ENCODE measurements at places on chromosomes 1 and 21.

DNA sequence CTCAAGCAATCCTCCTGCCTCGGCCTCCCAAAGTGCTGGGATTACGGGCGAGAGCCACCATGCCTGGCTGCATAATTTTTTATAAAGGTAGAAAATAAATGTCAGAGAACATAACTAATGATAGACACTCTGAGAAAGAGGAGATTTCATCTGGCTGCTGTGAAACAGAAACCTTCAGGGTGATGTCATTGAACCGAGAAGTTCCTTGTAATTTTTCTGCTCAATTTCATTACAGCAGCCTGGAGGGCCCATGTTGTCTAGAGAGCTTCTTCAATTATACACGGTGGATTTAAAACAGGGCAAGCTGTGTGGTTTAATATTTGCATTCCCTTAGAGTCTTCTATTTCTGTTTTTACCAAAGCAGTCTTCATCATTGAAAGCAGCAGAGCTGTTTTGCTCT, 64.3 kb upstream of the MORC3 start:
- DNase-seq, result no peak

- DNase-seq, result no peak
Observed at GRCh38 chr1:167529829-167530474, 11.6 kb upstream of the CD247 start.

DNA sequence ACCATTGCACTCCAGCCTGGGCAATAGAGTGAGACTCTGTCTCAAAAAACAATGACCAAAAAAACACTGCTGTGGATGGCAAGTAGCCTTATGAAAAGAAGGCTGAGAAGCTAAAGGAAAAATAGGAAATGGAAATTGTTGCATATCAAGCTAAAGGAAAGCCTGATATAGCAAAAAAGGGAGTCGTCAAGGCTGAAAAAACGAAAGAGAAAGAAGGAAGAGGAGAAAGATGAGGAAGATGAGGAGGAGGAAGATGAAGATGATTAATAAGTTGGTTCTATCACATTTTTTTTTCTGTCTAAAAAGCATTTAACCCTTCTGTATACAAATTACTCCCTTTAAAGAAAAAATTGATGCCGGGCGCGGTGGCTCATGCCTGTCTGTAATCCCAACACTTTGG, 10.2 kb upstream of the PRDX1 start:
- no peak for DNase-seq

GRCh38 chr1:19488136-19488535, 2.8 kb upstream of the CAPZB start:
- no peak for DNase-seq

DNA sequence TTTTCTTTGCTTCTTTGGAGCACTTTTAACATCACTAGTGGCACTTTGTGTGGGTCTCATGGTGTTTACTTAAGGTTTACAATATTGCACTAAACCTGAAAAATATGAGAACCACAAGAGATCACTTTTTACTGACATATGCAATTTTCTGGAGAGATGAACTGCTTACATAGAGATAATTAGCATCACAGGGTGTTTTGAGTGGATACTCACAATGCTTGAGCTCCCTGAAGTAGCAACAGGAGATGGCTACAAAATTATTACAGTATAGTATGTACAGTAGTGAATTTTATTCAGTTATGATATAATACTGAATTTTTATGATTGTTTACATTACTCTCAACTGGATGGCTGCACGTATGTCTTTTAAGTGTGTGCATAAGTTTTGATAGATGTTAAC, 22.6 kb downstream of the RPRD2 start:
- no peak for DNase-seq

- DNase-seq, result no peak
Observed at GRCh38 chr1:211825980-211826379, 4.6 kb downstream of the LPGAT1 start.

DNA sequence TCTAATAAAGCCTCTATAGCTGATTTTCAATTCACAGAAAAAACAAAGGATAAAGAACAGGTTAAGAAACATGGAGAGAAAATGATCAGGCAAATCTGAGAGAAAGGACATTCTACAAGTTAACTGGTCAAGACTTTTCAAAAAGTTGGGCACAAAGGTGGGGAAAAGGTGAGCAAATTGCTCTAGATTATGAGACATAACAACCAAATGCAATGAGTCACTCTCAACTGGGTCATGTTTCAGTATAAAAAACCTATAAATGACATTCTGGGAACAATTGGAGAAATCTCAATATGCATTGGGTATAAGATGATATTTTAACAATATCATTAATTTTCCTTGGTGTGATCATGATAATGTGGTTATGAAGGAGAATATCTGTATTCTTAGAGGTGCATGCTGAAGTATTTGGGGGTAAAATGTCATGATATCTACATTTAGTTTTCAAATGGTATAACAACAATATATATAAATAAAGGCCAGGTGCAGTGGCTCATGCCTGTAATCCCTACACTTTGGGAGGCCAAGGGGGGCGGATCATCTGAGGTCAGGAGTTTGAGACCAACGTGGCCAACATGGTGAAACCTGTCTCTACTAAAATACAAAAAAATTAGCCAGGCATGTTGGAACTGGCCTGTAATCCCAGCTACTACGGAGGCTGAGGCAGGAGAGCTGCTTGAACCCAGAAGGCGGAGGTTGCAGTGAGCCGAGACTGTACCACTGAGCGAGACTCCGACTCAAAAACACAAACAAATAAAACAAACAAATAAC, 27.0 kb downstream of the ANKRD13C start:
- no peak for DNase-seq

DNA sequence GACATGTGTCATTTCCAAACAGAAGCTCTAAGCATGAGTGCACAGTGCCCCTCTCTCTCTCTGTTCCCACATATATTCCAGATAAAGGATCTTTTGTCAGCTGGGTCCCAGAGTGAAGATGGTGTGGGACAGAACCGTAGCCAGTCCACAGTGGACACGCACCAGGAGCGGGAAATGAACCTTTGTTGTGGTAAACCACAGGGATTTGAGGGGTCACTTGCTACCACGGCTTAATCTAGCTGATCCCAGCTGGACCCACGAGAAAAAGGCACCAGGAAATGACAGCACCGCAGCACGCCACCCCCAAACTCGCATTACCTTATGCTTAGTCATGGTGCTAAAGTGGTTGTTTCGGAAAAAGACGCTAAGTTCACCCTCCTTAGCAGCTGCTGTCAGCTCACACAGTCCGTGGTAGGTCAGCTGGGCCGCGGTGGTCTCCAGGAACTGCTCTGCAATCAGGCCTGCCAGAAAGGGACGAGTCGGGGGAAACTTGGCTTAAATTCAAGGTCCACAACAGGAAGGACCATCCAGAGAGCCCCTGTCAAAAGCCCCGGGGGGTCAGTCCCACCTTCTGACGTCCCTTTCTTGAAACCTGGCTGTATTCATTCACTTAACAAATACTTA, 7.5 kb downstream of the MINDY1 start:
- DNase-seq, result no peak

- no peak for DNase-seq
Observed at GRCh38 chr1:93080179-93080823, 1.2 kb downstream of the MTF2 start.

- DNase-seq, result no peak
Observed at GRCh38 chr1:9892563-9893528, 17.2 kb downstream of the CTNNBIP1 start.

GRCh38 chr21:45454926-45455673, 50.1 kb downstream of the COL18A1 start:
- DNase-seq, result no peak

DNA sequence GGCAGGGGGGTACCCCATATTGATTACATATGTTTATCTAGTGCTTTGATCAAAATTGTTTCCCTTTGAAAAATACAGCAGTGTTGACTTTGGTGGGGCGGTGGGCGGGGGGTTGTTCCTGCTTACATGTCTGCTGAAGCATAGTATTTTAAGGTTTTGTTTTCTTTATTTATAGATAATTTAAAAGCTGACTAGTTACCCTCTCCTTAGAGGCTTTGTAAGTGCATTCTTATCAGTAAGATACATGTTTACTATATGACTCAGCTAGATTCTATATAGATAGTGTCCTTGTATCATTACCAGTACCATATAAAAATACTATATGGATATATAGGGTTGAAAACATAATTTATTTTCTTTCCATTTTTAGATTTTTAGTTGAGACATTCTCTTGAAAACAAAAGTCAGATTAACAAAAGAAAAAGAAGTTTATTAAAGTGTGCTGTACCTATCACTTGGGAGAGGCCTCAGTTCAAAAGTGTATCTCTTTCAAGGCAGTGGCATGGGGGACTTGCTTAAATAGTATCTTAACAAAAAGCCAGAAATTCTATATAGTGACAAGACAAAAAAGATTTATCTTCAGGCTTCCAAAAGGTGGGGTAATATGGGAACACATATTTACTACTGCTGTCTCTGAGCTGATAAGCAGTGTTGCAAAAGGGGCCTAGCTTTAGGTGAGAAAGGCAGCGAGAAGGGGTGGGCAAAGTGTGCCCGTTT, 79.0 kb downstream of the HS2ST1 start:
- DNase-seq, result no peak

DNA sequence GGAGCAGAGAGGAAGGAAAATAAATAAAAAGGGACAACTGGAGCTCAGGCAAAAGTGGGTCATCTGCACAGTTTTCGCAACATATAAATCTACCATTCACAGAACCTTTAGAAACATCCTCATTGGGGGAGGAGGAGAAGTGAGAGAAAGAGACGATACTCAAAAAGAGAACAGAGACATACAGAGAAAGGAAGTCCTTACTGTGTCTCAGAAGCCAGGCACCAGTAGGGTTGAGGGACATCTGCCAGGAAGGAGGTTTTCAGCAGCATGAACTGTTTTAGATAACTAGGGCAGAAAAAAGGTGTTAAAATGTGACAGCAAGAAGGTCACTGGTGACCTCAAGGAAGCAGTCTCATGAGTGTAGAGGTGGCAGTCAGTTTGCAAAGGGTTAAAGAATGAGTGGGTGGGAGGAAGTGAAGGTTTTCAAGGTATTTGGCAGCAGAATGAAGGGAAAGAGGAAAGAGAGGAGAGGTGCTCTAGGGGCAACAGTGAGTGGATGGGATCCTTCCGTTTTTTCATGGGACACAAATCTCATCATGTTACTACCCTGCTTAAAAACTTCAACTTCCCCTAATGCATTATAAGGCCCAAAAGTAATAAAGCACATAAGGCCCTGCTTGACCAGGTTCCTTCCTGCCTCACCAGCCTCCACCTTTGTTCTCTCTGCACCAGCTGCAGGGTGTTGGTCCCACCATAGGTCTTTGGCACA, 9.5 kb downstream of the JAK1 start:
- no peak for DNase-seq

- DNase-seq, result no peak
Observed at GRCh38 chr1:56227886-56228285, 351.5 kb downstream of the PLPP3 start.

DNA sequence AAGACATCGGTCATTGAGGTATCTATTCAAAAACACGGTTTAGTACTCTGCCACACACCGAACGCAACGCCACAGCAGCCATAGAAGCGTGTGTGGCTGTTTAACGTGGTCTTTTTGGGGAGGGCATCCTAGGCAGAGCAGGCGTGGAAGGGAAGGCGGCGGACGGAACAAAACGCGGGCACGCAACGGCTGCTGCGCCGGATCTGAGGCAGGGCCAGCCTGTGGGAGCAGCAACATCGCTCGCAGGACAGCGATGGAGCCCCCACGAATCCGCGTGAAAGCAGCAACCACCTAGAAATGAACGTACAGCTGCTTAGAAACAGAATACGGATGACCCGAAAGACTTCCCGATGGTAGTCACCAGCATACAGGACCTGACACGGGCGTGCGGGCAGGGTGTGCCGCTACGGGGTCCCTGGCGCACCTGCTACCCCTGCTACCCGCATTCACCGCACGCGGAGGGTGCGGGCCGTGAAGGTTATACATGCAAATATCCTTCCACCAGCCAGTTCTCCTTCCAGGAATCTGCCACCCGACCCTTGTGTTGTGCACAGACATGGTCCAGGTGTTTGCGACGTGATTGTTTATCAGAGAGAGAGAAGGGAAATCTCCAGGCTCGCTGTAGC, 114.4 kb upstream of the COL6A1 start:
- no peak for DNase-seq

- no peak for DNase-seq
Observed at GRCh38 chr1:85494904-85495266, 29.9 kb upstream of the DDAH1 start.

GRCh38 chr1:203215573-203215972, 13.9 kb downstream of the CHIT1 start:
- peak; percentile 17 for DNase-seq

DNA sequence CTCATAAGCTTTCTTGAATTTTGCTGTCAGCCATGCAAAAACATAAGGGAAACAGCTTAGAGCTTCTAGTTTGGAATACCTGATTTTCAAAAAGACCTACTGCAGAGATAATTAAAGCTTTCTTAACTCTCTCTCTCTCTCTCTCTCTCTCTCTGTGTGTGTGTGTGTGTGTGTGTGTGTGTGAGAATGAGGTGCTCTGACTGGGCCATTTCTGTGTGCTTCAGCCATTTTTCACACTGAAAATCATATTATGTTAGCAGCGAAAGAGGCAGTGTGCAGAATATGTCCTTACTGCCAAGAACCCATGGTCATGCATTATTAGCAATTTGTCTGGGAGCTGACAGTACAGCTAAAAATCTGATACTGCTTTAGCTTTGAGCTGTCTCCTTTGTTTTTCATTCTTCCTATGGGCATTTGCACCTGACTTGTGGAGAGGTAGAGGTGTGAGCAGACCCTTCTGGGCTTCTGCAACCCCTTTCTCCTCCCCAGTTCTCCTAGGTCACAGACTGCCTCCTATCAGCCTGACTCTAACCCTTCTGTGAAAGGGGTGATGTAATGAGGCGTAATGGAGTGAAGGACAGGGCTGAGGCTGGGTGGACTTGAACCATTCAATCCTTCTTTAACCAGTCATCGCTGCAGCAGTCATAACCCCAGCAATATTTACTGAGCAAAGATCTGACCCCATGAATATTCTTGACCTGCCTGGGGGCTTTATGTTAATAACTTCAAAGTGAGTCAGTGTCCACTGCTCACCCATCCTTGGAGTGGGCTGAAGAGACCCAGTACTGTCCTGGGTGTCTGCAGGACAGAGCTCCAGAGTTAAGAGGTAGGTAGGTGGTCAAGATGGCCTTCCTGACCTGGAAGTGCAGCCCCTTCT, 61.2 kb downstream of the SYT6 start:
- DNase-seq, result no peak

DNA sequence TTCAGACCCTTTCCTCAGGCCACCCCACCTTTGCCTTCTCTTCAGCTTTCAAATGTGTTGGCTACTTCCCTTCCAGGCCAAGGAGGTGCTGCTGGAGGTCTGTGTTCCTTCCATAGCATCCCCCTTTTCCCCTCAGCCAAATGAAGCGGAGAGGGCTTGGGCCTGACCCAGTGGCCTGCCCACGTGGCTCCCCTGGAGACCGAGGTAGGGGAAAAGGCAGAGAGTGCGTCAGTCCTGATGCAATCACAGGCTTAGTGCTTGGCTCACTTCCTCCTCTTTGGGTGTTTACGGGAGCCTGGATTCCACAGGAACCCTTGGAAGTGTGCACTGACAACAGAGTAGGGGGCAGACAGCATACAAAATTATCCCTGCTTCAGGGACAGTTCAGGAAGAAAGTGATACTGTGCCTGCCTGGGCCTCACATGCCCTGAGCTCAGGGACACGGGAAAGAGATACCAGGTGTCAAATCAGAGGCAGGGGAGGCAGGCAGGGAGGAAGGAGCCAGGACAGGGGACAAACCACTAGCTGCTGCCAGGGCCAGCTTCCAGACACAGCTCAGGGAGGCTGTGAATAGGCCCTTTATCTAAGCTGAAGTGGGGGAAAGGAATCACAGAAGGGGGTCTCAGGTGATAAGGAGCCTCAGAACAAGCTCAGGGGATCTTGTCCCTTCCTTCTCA, 16.6 kb upstream of the PTP4A2 start:
- no peak for DNase-seq

GRCh38 chr1:244515680-244516079, 54.6 kb downstream of the CATSPERE start:
- no peak for DNase-seq

Data from WTC11 (cell line).